ENCODE measurements at places on chromosomes 6 and 20. TPM values are rescaled to one million over a fixed set of nuclear protein-coding genes. Genes with fewer than 3 reads are reported as not detected.

GRCh38 chr20:9490161-9490560 is 24.2 kb upstream of the LAMP5 start:
- DNase-seq = no peak

DNA sequence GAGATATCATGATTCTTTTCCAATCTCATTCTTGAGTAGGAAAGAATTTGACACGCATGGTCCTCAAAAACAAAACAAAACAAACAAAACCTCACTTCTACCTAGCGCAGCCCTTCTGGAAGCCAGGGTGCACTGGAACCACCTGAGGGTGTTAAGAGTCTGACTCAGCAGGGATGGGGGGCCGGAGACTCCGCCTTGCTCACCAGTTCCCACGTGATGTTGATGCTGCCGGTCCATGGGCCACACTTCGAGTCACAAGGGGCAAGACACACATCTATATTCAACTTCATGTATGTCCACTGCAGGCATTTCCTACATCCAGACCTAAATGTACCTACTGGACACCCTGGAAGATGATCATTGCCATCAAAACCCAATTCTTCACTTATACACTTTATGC is 30.4 kb downstream of the BFSP1 start:
- DNase-seq = no peak

GRCh38 chr20:39698752-39699151 is 736.6 kb downstream of the DHX35 start:
- no peak for DNase-seq

The MDFI gene
- total RNA-seq = not detected

The CPXM1 gene
- total RNA-seq = 150 TPM

The KCNK16 gene
- not detected for total RNA-seq

The ULBP3 gene
- 2.7 TPM for total RNA-seq
